ENCODE measurements at places on chromosomes 4 and X.

DNA sequence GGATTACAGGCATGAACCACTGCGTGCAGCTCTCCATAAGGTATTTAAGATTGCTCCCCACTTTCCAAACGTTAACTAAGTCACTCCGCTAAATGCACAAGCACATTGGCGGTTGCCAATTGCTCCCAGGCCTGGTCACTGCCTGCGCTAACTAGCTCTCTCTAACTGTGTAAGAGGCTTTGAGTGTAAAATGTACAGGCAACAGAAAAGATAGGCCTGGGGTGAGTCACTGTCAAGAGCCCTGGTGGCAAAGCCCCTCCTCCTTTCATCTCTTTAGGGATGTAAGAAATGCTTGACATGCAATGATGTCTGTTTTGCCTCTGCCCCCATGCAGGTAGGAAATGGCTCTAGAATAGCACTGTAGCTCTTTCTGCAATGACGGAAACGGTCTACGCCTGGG, 329.7 kb upstream of the GATB start:
- no peak for DNase-seq

- no peak for DNase-seq
Measured at GRCh38 chrX:131783555-131784308, 239.4 kb upstream of the STK26 start.

DNA sequence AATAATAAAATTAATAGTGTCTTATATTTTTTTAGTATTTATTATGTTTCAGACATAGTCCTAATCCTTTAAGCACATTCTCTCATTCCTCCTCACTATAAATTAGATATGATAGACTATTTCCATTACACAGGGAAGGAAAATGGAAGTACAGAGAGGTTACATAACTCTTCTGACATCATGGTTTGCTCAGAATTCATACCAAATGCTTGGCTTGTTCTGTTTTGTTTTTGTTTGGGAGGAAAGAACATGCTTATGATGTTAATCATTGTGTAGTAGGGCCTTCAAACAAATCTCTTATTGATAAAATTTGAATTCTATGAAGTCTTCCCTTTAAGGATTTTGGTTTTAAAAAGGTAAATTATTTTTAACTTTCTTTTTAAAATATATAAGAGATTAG, 59.5 kb downstream of the RXFP1 start:
- no peak for DNase-seq

DNA sequence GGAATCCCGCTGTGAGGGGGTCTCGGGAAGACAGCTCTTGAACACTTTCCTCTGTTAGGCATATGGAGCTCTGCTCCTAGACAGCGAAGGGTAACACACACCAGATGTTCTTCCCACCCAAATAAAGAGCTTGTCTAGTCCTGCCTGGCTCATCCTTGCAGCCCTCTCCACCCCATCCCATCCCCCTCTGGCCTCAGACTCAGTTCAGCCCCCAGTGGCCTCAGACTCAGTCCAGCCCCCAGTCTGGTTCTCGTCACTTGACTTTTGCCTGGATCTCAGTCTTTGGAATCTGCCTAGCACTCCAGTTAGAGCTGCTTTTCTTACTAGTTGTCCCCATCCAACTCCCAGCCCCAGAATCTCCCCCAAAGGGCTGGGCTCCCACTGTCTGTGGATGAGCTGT, 14.9 kb downstream of the RAB33A start:
- no peak for DNase-seq

GRCh38 chrX:20205927-20206708, 60.6 kb downstream of the RPS6KA3 start:
- DNase-seq, result no peak

GRCh38 chr4:63663870-63664269, 745.4 kb downstream of the TECRL start:
- no peak for DNase-seq

GRCh38 chrX:152819732-152820131, 10.8 kb downstream of the CETN2 start:
- no peak for DNase-seq

DNA sequence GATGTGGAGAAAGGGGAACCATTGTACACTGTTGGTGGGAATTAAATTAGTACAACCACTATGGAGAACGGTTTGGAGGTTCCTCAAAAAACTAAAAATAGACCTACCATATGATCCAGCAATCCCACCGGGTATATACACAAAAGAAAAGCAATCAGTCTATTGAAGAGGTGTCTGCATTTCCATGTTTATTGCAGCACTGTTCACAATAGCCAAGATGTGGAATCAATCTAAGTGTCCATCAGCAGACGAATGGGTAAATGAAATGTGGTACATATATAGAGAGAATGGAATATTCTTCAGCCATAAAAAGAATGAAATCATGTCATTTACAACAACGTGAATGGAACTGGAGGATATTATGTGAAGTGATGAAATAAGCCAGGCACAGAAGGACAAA, 208.1 kb downstream of the TRIML1 start:
- no peak for DNase-seq

DNA sequence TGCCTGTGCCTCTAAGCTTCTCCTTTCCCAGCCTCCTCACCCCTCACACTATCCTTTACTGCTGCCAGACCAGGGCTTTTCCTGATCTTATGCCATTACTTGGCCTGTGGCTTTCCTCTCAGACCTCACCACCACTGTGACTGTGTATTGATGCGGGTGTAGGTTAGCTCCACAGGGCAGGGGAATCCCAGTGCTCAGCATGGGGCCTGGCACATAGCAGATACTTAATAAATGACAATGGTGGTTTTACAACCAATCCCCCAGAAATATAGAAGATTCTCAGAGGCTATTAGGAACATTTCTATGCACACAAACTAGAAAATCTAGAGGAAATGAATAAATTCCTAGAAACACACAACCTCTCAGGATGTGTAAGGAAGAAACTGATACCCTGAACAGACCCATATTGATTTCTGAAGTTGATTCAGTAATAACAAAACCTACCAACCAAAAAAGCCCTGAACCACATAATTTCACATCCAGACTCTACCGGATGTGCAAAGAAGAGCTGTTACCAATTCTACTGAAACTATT, 129.6 kb upstream of the QRFPR start:
- no peak for DNase-seq

- DNase-seq, result no peak
Measured at GRCh38 chr4:37446016-37446415, 201.5 kb downstream of the NWD2 start.

- no peak for DNase-seq
Measured at GRCh38 chrX:20248592-20249192, 18.0 kb downstream of the RPS6KA3 start.

GRCh38 chrX:115650916-115651315, 89.9 kb downstream of the PLS3 start:
- no peak for DNase-seq

GRCh38 chr4:187849556-187850225, 145.9 kb upstream of the ZFP42 start:
- DNase-seq, result no peak

DNA sequence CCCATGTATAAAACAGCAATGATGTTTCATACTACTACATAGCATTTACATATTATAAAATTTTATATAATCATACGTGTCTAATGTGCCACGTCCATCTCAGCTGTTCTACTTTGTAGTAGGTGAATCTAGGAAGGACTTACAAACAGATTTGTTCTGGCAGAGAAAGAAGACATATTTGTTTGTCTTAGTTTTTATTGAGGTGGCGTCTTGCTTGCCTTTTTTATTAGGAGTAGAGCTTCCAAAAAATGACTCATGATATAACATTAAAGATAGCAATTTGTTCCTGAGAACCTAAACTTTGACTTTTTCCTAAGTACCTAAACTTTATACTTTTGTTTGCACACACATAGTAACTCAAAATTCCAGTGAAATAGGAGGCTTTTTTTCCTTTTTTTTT, 64.6 kb downstream of the CLDN22 start:
- DNase-seq, result no peak

GRCh38 chr4:143417679-143418403, 81.2 kb downstream of the GAB1 start:
- no peak for DNase-seq

DNA sequence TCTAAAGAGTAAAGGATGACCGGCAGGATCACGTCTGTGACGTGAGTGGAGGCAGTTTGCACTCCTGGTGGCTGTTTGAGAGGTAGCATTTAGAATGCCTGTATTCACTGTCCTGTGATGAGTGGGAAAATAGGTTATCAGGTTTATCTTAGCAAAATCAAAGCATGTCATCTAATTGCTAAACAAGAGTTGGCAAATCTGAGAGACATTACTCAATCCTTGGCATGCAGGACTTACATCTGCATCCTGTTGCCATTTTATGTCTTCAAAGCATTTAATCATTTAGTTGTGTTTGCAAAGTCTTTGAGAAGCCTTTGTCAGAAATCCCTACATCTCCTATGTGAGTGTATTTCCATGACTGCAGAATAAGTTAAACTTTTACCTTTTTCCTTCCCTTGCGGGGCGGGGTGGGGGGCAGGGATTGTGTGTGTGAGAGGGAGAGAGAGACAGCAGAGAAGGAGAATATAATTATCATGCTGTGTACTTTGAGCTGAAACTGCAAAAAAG, 41.4 kb upstream of the MSANTD1 start:
- no peak for DNase-seq

- no peak for DNase-seq
Measured at GRCh38 chrX:144388738-144389137, 504.9 kb downstream of the UBE2NL start.

- no peak for DNase-seq
Measured at GRCh38 chr4:165343353-165344191, 16.1 kb downstream of the MSMO1 start.

- no peak for DNase-seq
Measured at GRCh38 chr4:183632689-183633088, 26.3 kb downstream of the RWDD4 start.

GRCh38 chr4:165844161-165844560, 28.9 kb upstream of the TLL1 start:
- no peak for DNase-seq

- no peak for DNase-seq
Measured at GRCh38 chr4:82201805-82202641, 171.8 kb downstream of the HNRNPD start.

GRCh38 chr4:68693325-68694075, 23.0 kb upstream of the UGT2B15 start:
- DNase-seq, result no peak

DNA sequence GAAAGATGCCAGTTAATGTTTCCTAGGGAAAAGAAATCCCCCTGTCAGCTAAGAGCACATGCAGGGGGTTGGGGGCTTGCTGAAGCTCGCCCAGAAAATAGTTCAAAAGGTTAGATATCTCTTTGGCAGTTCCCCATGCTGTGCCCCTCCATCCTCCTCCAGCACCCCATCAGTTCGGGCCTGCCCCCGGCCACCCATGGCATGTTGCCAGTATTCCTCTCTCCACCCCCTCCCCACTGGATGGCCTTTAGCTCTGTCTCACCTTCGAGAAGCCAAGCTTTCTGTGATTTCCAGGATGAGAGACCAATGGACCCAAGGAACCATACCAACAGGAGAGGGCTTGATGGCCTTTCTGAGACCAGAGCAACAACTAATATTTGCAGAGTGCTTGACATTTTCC, 5.2 kb downstream of the RAB33A start:
- DNase-seq, result no peak

GRCh38 chrX:137573324-137574101, 7.6 kb downstream of the ZIC3 start:
- DNase-seq, result no peak

DNA sequence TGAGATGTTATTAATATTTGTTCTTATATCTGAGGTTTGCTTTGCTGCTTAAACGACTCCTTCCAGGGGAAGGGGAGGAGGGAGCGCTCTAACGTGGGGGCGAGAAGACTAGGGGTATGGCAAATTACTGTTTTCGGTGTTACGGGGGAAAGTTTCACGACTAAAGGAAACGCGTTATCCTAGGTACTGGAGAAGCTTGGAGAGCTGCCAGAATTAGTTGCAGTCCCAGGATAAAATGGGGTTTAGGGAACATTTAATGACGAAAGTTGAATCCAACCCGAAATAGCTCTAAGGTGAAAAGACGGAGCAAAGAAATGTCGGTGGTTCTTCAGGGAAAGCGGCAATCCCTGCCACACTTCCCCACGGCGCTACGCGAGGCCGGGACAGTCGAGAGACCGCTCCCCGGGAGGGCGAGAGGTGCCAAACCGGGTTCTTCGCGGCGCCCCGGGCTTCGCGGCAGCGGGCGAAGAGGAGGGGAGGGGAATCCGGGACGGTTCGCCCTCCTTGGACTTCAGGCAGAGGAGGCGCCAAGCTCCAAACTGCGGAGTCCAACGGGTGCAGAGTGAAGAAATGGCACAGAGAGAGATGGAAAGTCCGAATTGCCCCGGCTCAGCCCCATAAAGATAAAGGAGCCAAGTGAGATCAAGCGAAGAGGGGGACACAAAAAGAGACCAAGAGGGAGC, 724 bp downstream of the THOC2 start:
- DNase-seq, result no peak

GRCh38 chr4:186297013-186297645, 31.1 kb downstream of the F11 start:
- no peak for DNase-seq

DNA sequence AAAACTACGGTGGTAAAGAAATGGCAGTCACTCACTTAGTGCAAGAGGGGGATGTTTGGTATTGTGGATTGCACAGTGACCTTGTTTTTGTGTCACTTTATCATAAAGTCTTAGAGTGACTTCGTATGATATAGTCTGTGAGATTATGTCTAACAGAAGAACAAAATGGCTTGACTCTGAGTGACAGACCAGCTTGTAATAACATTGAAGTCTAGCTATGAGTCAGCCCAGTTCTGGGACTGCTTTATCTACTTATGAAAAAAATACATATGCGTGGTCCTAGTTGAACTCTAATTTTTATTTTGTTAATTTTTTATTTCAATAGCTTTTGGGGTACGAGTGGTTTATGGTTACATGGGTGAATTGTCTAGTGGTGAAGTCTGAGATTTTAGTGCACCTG, 20.0 kb downstream of the DCLK2 start:
- no peak for DNase-seq

- DNase-seq, result no peak
Measured at GRCh38 chr4:40507977-40508376, 121.7 kb downstream of the RBM47 start.

DNA sequence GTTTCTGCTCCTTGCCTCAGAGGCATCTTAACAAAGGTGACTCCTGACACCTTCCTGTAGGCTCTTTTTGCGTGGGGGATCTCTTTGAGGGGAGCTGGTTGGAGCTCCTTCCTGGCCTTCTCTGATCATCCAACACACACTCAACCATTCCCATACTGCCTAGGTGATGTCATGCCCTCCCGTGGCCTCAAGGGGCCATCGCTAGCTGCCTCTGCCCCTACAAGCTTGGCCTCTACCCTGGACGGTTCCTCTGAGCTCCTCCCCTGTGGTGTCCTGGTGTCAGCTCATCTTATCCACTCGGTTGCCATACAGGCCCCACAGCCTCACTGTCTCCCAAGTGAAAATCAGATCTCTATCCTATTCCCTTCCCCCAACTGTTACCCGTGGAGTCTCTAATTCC, 13.7 kb upstream of the ZNF185 start:
- DNase-seq, result no peak

- no peak for DNase-seq
Measured at GRCh38 chr4:145453163-145453520, 28.5 kb upstream of the SMAD1 start.
